Colonic mucosa (tissue), 4 donors: ENCODE measurements at places on chromosomes 5 and 9. TPM values are rescaled to one million over a fixed set of nuclear protein-coding genes. Genes with fewer than 3 reads are reported as not detected.

GRCh38 chr5:116573702-116574366 is 789 bp downstream of the SEMA6A start:
- peak overlapping the region; percentile 76 for H3K4me3 ChIP-seq
- peak overlapping the region; percentile 82 for H3K27ac ChIP-seq
- H3K36me3 ChIP-seq = no peaks in the 10 kb centered on the region
- no peaks in the 10 kb centered on the region for H3K27me3 ChIP-seq
- no peaks in the 10 kb centered on the region for H3K4me1 ChIP-seq

DNA sequence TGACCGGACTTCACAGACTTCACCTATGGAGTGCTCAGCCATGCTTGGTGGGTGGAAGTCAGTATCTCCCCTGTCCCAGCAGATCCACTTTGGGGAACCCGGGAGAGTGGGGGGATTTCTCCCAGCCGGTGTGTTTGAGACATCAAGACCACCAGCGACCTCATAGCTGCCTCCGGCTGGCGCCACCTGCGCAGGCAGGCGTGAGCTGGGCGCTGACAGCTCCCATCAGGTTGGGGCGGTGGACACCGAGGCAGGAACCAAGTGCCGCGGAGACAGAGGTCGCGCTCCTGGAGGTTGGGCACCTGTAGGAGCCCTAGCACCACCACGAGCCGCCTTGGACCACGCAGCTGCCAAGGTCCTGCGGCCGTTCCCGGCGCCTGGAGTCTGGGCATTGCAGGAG is 124.0 kb upstream of the LARP1 start:
- H3K27me3 ChIP-seq = no peaks in the 10 kb centered on the region
- H3K27ac ChIP-seq = no peak overlapping the region
- H3K4me3 ChIP-seq = no peak overlapping the region
- no peaks in the 10 kb centered on the region for H3K36me3 ChIP-seq
- H3K4me1 ChIP-seq = no peaks in the 10 kb centered on the region

DNA sequence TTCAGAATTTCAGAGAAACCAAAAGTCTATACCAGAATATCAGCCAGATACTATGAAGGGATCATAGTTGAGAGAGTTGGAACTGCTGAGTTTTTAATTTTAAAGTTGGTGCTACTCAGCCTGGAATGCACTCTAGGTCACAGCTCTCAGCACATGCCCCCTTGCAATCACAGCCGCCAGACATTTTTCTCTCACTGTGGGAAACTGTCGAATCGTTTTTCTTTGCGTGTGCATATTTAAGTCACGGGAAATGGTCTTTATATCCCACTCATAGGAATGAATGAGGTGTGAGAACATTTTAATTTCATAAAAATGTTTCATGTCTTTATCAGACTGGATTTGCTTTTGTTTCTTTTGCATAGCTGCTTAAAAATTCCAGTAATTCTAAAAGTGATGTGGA is 12.2 kb upstream of the SPDL1 start:
- H3K27ac ChIP-seq = no peak overlapping the region
- no peaks in the 10 kb centered on the region for H3K4me1 ChIP-seq
- H3K27me3 ChIP-seq = no peaks in the 10 kb centered on the region
- no peaks in the 10 kb centered on the region for H3K36me3 ChIP-seq
- H3K4me3 ChIP-seq = no peak overlapping the region

- no peak overlapping the region for H3K4me3 ChIP-seq
- no peaks in the 10 kb centered on the region for H3K27me3 ChIP-seq
- DNase-seq = no peak
- H3K27ac ChIP-seq = no peak overlapping the region
- H3K4me1 ChIP-seq = no peaks in the 10 kb centered on the region
Measured at GRCh38 chr5:5487585-5488360, 65.3 kb downstream of the ICE1 start.

DNA sequence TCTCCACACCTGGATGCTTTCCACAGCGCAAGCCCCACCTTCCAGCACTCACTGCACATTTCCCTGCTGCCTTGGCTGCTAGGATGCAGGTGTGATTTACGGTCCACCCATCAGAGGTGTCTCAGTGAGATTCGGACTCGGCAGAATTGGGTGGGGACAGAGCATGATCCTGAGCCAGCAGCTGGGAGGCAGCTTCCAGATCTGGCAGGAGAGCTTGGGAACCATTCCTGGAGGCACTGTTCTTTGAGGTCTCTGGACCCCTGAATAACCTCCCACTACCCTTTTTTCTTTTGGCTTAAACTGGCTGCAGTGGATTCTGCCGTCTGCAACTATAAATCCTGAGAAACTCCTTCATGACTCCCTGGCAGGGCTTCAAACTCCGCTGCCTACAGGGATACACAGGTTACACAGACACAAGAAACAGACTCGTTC is 99.6 kb upstream of the PHYKPL start:
- H3K4me1 ChIP-seq = peaks cover 15% of the 10 kb centered on the region
- no peak for DNase-seq
- no peak overlapping the region for H3K27ac ChIP-seq
- no peaks in the 10 kb centered on the region for H3K36me3 ChIP-seq
- H3K27me3 ChIP-seq = no peaks in the 10 kb centered on the region
- H3K4me3 ChIP-seq = no peak overlapping the region

GRCh38 chr5:42057254-42057690 is 132.2 kb downstream of the FBXO4 start:
- no peaks in the 10 kb centered on the region for H3K4me1 ChIP-seq
- DNase-seq = peak; percentile 24
- no peaks in the 10 kb centered on the region for H3K36me3 ChIP-seq

GRCh38 chr9:133046196-133046899 is 15.4 kb upstream of the CEL start:
- DNase-seq = no peak
- H3K36me3 ChIP-seq = peaks cover 4% of the 10 kb centered on the region
- H3K27me3 ChIP-seq = no peaks in the 10 kb centered on the region

DNA sequence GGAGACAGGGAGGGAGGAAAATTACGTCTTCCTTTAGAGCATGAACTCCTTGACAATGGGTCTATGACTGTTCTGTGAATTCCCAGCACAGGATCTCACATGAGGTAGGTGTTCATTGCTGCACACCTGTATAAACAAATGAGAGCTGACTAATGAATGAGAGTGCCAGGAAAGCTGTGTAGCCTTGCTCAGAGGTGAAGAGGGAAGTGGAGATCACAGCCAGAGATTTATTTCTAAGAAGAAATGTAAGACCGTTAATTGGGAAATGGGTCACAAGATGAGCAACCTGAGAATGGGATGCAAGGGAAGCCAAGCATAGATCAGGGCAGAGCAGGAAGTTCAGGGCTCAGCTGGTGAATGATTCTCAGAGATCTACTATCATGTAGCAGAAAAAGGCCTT is 295.1 kb downstream of the CDK5RAP2 start:
- H3K36me3 ChIP-seq = no peaks in the 10 kb centered on the region
- no peak for DNase-seq
- H3K4me3 ChIP-seq = no peak overlapping the region
- H3K27ac ChIP-seq = no peak overlapping the region
- no peaks in the 10 kb centered on the region for H3K27me3 ChIP-seq

DNA sequence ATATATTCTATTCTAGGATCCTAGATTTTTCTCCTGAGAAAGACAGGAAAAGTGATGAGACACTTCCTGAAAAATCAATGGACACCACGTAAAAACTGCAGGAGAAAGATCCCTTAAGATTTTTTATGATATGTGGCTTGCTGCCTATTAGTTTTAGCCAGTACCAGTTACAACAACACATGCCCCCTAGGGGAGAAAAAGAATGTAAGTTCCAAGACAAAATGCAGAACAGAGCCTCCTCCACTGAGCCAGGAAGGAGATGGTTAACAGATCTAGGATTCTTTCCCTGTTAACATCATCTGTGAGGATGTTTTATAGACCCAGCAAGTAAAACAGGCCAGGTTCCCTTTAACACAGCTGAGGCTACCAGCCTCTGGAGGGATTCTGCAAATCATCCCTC is 574.7 kb downstream of the TLE4 start:
- no peak overlapping the region for H3K27ac ChIP-seq
- H3K36me3 ChIP-seq = no peaks in the 10 kb centered on the region
- no peaks in the 10 kb centered on the region for H3K4me1 ChIP-seq
- DNase-seq = no peak

GRCh38 chr9:89149726-89150125 is 28.9 kb downstream of the SHC3 start:
- no peaks in the 10 kb centered on the region for H3K27me3 ChIP-seq
- DNase-seq = no peak
- H3K36me3 ChIP-seq = no peaks in the 10 kb centered on the region
- no peak overlapping the region for H3K4me3 ChIP-seq
- no peaks in the 10 kb centered on the region for H3K4me1 ChIP-seq
- no peak overlapping the region for H3K27ac ChIP-seq

DNA sequence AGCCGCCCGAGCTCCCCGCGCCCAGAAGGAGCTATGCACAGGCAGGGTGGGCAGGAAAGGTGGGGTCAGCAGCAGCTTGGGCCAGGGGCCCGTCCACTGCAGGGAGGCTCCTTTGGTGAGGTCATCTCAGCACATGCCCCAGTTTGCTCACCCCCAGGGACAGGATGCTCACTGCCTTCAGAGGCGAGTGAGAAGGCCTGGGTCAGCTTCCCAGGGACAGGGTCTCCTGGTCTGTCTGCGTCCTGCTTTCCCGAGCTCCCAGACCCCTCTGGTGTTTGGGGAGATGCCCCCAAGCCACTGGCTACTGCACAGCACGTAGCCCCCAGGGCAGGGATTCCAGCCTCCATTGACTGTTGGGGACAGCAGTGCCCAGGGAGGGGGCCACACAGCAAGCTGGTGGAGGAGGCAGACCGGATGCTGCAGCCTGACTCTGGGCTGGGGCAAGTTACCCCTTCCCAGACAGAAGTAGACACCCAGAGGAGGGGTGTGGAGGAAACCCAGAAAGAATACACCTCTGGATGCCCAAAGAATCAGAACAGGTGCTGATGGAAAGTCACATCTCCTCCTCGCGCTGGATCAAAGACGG is 581 bp upstream of the SARDH start:
- DNase-seq = no peak
- no peaks in the 10 kb centered on the region for H3K27me3 ChIP-seq
- H3K4me1 ChIP-seq = peaks cover 6% of the 10 kb centered on the region

- no peaks in the 10 kb centered on the region for H3K36me3 ChIP-seq
- H3K27ac ChIP-seq = no peak overlapping the region
- H3K4me3 ChIP-seq = no peak overlapping the region
Measured at GRCh38 chr9:3415906-3416305, 109.9 kb downstream of the RFX3 start.

DNA sequence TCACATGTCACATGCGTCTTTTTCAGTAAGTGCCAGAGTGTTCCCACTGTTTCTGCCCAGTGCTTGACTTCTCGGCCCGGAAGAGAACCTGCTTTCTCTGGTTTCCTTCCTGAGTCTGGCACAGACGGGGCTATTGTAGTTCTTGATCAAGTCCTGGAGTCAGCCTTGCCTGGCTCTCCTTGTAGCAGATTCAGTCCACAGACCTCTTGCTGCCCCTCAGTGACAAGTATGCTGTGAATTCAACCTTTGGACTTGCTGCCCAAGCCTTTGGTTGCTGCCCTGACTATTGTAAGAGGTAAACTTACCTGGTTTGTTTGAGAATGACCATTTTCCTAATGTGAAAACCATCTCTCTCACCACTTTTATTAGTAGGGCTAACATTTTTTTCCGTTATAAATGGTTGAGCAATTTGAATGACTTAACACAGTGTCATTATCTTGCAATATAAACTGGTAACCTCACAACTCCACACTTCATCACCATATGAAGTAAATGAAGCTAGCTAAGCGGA is 24.7 kb downstream of the ZBTB34 start:
- H3K27me3 ChIP-seq = no peaks in the 10 kb centered on the region
- H3K4me3 ChIP-seq = no peak overlapping the region
- no peak overlapping the region for H3K27ac ChIP-seq

DNA sequence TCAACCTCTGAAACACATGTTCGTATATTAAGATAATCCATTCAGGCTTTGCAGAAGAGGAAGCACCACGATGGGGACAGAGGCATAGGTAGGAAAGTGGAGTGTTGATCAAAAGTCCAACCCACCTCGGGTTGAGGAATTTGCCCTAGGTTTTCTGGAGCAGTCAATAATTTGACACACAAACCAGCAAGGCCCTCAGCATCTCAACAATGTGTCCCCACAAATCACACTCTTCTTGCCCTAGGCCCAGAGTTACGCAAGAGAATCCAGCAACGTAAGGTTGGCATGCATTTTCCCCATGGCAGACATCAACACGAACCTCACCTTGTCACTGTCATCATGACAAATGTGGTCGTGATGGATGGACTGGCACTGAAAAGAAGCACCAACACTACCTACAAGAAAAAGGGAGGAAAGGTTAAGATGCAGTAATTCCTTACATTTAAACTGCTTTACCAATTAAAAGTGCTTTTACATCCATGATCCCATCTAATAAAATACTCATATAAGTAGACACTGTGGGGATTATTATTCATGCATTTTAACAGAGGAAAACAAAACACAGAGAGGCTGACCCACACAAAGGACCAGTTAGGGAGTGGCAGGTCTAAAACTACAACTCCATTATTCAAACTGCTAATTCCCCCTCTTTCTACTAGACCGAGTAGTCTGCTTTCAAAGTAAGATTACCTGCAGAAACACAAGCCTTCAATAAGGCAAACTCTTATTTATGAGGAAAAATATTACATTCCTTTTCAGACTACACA is 24.4 kb upstream of the RNF38 start:
- H3K27ac ChIP-seq = no peak overlapping the region
- no peaks in the 10 kb centered on the region for H3K27me3 ChIP-seq
- no peaks in the 10 kb centered on the region for H3K4me1 ChIP-seq
- peaks cover 3% of the 10 kb centered on the region for H3K36me3 ChIP-seq

DNA sequence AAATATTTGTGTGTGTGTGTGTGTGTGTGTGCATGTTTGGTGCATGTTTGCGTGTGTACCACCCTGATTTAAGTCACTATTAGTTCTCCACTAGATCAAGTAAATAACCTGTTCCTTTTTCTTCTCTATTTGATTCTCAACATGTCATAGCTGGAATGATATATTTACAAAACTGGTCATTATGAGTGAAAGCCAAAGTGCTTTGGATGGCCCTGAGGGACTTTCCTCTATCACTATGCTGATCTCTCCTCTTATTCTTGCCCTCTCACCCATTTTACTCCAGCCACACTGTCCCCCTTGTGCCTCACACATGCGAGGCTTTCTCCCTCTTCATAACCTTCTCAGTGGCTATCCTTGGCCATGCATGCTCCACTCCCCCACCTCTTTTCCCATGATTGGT is 144.6 kb upstream of the NMUR2 start:
- no peak overlapping the region for H3K27ac ChIP-seq
- no peak for DNase-seq
- H3K4me1 ChIP-seq = no peaks in the 10 kb centered on the region

DNA sequence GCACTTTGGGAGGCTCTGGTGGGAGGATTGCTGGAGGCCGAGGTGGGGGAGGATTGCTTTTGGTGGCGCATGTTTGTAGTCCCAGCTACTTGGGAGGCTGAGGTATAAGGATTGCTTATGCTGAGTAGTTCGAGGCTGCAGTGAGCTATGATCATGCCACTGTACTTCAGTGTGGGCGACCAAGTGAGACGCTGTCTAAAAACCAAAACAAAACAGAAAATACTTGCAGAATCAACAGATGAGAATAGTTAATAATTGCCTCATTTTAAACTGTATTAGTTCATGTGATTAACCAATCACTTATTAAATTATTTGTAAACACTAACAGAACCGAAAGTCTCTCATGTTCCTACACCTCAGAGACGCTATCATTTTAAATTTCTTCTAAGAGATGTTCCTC is 118.1 kb downstream of the CCDC171 start:
- H3K4me3 ChIP-seq = no peak overlapping the region
- no peaks in the 10 kb centered on the region for H3K4me1 ChIP-seq

Gene SMIM33
- total RNA-seq = 5.9 TPM

Gene SPINK5
- 25.6 TPM for total RNA-seq

Gene FOXD4L5
- total RNA-seq = 0.08 TPM

Gene TLX3
- not detected for total RNA-seq

Gene SLC25A2
- 1.1 TPM for total RNA-seq

Gene INSL4
- not detected for total RNA-seq

Gene COQ4
- 59.5 TPM for total RNA-seq

Gene STING1
- total RNA-seq = 49.2 TPM

Gene F12
- total RNA-seq = 34.0 TPM

Gene UBE2QL1
- 0.12 TPM for total RNA-seq

Gene ENTPD2
- total RNA-seq = 22.1 TPM
